Non-pigmented ciliary epithelial cell (primary cell): ENCODE measurements at places on chromosomes 11 and 22.
A peak's percentile ranks its signal among the peaks of the same experiment; 100 is the strongest.

- no peak for DNase-seq
These were observed 2.7 kb downstream of the SIK3 start for GRCh38 chr11:117095284-117096161.

DNA sequence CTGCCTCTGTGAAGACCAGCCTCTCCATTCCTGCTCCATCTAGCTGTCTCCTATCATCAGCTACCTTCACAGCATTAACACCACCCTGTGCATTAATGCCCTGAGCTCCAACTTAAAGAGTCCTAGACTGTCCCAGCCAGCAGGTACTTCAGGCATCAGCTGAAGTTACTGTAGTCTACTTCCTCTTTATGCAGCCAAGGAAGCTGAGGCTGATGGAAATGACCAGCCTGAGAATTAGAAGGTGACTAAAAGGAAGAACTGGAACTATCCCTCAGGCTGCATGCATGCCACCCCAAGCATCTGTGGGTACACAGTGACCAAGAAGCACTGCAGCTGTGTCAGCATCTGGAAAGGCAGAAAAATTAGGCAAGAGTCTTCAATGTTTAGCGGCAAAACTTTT, 28.2 kb downstream of the MS4A10 start:
- DNase-seq: no peak

DNA sequence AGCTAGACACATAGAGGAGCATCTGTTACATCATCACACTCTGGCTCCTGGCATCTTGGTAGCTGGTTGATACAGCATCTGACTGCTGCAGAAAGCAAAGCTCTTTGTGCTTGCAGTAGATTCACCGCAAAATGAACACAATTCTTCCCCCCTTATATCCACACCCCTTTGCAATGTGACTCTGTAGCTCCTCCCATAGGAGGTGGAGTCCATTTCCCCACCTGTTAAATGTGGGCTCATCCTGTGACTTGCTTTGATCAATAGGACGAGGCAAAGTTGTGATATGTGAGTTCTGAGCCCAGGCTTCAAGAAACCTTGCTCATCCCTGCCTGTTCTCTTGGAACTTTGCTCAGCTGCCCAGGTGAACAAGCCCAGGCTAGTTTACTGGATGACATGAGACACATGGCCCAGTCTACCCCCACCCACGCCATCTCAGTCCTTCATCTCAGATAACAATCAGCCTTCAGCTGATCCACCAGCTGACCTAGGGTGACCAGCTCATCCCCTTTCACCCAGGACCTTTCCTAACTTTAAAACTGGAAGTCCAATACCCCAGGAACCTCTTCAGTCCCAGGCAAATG, 272.2 kb downstream of the TENM4 start:
- no peak for DNase-seq

GRCh38 chr11:22276535-22276934, 61.6 kb upstream of the SLC17A6 start:
- no peak for DNase-seq

GRCh38 chr11:27806122-27806521, 105.9 kb upstream of the BDNF start:
- DNase-seq: no peak

DNA sequence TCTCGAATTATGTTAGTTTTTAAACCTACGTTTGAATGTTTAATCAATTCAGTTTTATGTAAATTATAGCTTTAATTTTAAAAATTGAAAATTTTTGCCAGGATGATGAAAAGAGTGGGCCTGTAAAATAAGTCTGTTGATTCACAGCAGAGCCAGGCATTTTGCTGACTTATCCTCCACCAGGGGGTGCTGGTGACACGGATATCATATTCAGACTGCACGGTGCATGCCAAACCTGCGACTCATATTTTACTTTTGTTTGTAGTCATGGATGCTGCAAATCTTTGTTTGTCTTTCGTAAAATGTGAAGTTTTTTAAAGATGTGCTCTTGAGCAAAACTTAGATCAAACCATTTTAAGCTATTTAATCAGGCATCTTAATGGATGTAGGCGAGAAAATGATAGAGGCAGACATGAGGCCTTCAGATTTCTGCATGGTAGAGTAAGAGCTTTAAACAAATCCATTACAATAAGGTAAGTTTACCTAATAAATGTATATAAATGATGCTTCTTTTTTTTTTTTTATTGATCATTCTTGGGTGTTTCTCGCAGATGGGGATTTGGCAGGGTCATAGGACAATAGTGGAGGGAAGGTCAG, 3.6 kb upstream of the OR8B3 start:
- peak; percentile 70 for DNase-seq

DNA sequence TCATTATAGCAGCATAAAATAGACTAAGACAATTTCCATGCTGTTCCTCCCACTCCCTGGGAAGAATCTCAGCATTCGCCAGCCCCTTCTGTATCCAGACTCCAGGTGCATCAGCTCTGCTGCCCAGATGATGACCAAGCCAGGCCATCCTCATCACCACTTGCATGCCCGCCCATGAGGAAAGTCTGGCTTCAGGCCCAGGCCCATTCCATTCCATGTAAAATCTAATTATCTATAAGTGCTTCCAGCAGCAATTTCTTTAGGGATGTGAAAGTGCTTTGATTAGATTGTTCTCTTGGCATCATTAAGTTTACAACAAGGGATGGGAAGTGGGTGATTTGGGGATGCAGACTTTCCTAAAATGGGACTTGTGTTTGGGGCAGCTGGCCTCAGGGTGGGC, 100.3 kb downstream of the INSC start:
- no peak for DNase-seq

DNA sequence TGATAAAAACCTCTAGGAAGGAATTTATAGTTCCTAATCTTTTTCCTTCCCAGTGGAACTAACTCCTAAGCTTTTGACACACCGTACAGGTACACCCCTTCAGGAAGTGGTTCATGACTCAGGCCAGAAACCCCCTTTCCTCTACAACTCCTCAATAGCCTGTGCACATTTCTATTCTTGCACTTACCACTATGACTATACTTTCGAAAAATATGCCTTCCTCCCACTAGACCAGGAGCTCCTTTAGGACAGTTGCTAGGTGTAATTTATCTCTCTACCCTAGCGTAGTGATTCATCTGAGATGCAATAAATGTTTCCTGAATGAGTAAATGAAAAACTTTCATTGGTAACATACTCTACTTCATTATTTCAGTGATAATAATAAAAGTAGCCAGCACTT, 14.5 kb downstream of the MAP6 start:
- peak; percentile 24 for DNase-seq

DNA sequence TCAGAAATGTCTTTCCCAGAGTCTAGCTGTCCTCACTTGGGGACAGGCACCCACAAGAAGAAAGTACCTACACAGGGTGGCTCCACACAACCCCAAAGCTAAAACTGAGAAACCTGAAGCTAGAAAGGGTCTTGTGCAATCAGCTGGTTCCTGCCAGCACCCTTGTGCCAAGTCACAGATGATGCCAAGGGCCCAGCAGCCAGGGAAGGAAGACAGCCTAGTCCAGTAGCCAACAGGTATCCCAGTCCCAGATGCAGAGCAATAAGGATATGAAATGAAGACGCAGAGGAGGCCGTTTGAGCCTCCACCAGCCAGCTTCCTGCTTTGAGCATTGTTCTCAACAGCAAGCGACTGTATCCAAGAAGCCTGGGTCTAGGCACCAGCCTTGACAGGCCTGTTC, 6.1 kb downstream of the PLEKHA7 start:
- no peak for DNase-seq

- no peak for DNase-seq
These were observed 988 bp downstream of the TNRC6B start for GRCh38 chr22:40178417-40179409.

GRCh38 chr11:83726316-83726715, 440.1 kb upstream of the CCDC90B start:
- no peak for DNase-seq

GRCh38 chr22:46092670-46093410, 57.5 kb upstream of the PPARA start:
- DNase-seq: no peak

DNA sequence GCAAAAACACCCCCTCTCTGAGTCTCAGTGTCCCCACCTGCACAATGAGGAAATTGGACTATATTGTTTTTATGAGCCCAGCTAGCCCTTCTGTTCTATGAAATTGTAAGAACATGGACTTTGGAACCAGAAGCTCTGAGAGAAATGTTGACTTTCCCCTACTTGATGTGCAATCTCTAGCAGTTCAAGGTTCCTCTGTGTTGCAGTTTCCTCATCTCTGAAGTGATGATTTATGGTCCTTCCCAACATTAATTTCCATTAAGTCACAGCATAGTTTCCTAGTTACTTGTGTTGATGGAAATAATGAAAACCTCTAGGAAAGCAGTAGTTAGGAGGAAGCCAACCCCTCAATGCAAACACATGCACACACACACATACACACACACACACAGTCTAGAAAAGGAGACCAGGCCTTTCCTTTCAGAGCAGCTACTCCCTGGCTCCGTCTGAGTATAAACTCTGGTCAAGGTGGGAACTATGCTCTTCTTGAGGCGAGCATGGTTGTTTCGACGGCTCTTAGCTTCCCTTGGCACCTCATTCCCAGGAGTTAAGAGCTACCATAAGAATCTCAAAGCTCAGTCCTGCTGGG, 518.4 kb downstream of the SOX6 start:
- no peak for DNase-seq

DNA sequence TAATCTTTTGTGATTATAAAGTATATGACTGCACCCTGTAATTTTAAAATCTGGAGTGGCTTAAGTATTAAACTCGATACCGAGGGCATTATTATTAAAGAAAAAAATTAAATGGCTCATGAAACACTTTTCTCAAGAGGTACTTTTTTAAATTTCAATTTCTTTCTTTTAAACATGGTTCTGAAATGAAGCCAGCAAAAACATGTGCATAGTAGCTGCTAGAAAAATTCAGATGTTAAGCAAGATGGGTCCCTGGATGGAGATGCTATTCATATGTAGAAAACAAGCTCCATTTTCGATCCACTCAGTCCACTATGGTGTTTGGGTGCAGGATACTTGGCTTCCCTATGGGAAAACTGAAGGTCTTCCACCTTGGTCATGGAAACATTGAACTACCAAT, 189.5 kb downstream of the PGR start:
- DNase-seq: no peak

- DNase-seq: peak; percentile 90
These were observed 36.1 kb downstream of the LIMK2 start for GRCh38 chr22:31248138-31248745.

GRCh38 chr22:47171441-47172221, 409.2 kb downstream of the TBC1D22A start:
- DNase-seq: no peak

DNA sequence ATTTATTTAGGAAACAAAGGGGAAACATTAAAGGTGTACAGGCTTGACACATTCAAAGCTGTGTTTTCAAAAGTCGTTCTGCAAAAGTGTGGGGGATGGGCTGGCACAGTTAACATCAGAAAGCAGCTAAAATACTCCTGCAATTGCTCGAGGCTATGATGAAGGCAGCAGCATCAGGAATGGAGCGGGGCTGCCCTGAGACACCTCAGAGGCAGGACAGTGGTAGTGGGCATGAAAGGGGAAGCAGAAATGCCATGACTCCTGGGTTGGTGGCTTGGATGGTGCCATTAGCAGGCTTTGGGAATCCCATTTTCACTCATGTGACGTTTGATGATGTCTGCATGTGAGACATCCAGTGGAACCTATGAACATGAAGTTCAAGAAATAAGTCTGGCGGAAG, 646 bp downstream of the NCAPD3 start:
- no peak for DNase-seq

- no peak for DNase-seq
These were observed 53.1 kb upstream of the SERPIND1 start for GRCh38 chr22:20720692-20721408.

DNA sequence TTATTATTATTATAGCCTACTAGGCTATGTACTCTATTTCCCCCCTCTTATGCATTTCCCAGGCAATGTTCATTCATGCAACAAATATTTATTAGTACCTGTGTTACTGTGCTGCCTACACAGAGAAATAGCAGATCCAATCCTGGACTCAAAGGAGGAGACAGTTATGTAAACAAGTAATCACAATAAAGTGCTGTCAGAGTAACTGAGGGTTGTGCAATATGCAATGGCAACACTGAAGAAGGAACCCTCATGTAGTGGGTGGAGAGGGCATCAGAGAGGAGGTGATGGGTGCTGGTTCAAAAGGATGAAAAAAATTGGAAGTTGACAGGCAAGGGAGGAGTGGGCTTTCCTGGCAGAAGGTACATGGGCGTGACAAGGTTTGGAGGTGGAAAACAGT, 886 bp upstream of the P4HA3 start:
- DNase-seq: no peak

GRCh38 chr11:36581536-36581935, 12.8 kb upstream of the IFTAP start:
- no peak for DNase-seq

DNA sequence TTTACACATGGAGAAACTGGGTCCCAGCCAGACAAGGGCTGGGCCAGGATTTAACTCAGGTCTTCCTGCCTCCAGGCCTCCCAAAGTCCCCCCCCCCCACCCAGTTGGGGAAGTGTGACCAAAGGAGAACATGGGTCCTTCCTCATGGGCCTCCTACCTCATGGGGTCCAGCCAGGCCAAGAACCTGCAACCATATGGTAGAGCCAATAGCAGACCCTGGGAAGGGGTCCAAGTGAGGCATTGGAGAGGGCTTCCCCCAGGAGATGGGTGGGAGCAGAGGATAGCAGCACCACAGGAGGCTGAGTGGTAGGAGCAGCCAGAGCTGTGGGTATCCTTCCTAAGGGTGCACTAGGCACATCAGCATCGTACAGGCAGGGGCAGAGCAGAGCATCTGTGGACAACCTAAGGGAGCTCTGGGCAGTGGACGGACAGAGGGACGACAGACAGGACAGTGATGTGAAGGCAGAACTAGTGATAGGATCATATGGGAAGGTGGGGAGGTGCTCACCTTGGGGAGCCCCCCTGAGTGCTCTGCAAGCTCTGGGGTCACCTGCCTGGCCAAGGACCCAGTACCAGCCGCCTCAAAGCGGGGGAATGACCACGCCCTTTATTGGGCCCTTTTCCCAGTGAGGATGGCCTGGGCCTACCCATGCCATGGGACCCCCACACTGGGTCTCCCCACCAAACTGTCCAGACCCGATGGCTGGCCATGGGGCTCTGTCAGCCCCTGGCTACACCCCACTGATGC, 4.5 kb downstream of the ARVCF start:
- DNase-seq: no peak

DNA sequence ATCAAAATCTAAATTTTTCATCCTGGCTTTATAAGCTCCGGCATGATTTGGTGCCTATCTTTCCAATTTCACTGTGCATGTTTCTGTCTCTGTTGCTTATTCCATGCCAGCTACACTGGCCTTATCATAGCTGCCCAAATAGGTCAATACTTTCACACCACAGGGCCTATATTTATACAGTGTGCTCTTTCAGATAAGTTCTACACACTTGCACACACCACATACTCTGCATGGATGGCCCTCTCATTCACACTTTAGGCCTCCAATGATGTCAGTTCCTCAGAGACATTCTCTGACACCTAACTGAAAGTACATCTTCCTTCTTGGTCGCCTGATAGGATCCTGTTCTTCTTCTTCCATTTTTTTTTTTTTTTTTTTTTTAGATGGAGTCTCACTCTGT, 7.0 kb downstream of the ALG8 start:
- DNase-seq: no peak
